Lower leg skin (tissue), 4 donors: ENCODE measurements at places on chromosomes 4 and X. TPM values are rescaled to one million over a fixed set of nuclear protein-coding genes. Genes with fewer than 3 reads are reported as not detected.
A peak's percentile ranks its signal among the peaks of the same experiment; 100 is the strongest.

The HPSE gene
- 9.8 TPM for total RNA-seq

GRCh38 chrX:149282909-149283308 lies 222.2 kb downstream of the IDS start:
- DNase-seq, result no peak

DNA sequence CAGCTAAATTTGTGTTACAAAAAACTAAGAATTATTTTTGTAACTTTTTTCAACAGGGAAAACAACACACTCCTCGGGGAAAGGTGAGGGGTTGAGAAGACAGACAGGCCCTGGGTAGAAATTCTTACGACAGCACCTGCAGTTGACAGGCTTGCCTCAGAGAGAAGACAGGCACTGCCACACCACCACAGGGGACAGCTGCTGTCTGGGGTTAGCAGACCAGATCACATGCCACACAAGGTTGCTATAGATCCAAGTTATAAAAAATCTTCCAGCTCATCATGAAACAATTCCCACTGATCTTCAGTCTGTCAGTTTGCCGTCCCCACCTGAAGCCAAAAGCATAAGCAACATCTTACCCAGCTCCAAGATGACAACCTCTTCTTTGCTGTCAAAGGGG lies 143.2 kb upstream of the ZCCHC13 start:
- DNase-seq, result no peak

DNA sequence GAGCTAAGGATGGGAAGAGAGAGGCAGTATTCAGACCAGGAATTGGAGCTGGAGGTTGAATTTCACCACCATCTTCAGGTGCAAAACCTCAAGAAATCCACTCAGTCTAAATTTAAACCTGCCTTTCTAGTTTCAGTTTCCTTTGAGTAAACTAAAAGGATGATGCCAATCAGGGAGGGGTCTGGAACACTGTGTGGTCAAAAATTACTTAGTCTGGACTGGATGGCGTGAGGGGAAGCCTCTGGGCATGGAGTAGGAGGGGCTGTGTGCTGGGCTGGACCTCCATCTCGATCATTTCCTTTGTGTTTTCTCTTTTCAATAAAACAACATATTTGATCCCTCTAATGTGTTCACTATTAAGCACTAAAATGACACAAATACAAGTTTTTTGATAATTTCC lies 120.1 kb downstream of the GC start:
- no peak for DNase-seq

- no peak for DNase-seq
Observed at GRCh38 chr4:2320152-2320551, 58.2 kb upstream of the MXD4 start.

- DNase-seq, result no peak
Observed at GRCh38 chr4:152494020-152494419, 41.9 kb downstream of the FBXW7 start.

GRCh38 chr4:21195682-21196081 lies 495.4 kb downstream of the PACRGL start:
- no peak for DNase-seq

The MAPK10 gene
- total RNA-seq, result 3.2 TPM

- no peak for DNase-seq
Observed at GRCh38 chrX:31185884-31186283, 114.0 kb upstream of the FTHL17 start.

DNA sequence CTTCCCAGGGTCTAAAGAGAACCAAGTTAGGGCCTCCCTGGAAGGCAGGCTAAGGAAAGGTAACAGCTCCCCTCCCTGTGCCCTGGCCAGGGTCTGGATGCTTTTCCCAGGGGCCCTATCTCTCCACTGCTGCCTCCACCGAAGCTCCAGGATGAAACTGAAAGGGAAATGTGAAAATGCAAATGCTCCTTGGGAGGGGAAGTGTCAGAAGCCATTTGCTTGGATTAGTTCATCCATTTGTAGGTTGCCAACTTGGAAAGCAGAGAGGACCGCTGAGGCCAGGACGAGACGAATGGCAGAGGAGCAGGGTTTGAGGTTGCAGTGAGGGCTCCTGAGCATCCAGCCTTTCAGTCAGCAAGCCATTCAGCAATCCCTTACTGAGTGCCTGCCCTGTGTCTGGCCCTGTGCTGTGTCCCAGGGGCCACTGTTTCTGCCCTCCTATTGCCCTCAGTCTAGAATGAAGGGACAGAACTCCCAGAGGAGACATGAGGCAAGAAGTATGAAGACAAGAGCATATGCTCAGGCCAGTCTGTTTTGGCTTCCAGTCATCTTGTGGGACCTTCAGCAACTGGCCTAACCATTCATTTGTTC lies 45.9 kb upstream of the PGRMC1 start:
- DNase-seq, result no peak

The UGT2B10 gene
- total RNA-seq, result not detected

The XAGE2 gene
- not detected for total RNA-seq

The UGT2B11 gene
- total RNA-seq, result not detected

- DNase-seq, result peak; percentile 86
Observed at GRCh38 chr4:168585168-168586091, 88.6 kb downstream of the PALLD start.

The STPG2 gene
- total RNA-seq, result 0.49 TPM

DNA sequence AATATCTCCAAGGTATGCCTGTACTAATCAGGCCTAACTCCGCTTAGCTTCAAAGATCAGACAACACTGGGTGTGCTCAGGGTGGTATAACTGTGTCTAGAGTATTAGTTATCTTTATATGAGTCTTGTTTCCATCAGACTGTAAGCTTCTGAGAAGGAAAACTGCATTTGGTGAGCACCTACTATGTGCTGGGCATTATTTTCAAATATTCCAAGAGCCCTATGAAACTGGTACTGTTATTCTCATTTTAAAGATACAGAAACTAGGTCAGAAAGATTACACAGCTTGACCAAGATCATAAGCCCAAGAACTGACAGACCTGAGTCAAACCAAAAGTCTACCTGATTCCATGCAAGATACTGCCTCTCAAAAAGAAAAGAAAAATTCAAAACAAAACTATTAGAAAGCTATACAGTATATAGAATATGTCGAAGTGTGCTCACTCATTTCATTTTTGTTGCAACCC lies 44.4 kb downstream of the LRBA start:
- no peak for DNase-seq

- no peak for DNase-seq
Observed at GRCh38 chrX:17788439-17788838, 51.1 kb downstream of the SCML1 start.

DNA sequence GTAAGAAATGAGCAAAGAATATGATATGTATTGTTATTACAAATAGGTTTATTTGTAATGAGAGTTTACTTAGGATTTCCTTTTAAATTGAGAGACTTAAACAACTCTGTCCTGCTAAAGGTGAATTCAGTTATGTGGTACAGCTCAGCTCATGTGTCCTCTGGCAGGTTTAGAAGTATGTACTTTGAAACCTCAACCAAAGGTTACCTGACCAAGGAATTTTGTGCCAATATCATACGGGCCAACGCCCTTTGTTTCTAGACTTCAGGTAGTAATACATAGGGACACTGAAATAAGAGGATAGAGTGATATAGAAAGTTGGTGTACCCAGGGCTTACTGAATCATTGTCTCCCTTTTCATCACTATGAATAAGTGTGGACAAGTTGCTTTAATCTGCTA lies 25.7 kb downstream of the SLAIN2 start:
- no peak for DNase-seq

DNA sequence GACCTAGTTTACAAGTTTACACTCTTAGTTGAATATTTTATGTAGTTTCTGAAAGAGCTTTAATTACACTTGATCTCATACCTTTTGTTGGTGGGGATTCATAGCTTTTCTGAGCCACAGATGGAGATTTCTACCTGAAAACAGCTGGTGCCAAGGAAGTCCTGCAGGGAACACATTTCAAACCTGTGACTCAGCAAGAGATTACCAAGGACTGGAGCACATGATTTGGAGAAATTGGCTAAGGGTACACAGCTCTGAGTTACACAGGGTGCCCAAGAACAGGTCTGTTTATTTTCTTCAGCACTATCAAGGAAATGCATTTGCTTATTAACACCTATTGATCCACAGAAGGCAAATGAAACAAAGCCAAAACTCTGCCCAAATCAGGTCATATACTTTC lies 691.5 kb downstream of the KCTD8 start:
- DNase-seq, result no peak

The PPARGC1A gene
- total RNA-seq, result 8.3 TPM

DNA sequence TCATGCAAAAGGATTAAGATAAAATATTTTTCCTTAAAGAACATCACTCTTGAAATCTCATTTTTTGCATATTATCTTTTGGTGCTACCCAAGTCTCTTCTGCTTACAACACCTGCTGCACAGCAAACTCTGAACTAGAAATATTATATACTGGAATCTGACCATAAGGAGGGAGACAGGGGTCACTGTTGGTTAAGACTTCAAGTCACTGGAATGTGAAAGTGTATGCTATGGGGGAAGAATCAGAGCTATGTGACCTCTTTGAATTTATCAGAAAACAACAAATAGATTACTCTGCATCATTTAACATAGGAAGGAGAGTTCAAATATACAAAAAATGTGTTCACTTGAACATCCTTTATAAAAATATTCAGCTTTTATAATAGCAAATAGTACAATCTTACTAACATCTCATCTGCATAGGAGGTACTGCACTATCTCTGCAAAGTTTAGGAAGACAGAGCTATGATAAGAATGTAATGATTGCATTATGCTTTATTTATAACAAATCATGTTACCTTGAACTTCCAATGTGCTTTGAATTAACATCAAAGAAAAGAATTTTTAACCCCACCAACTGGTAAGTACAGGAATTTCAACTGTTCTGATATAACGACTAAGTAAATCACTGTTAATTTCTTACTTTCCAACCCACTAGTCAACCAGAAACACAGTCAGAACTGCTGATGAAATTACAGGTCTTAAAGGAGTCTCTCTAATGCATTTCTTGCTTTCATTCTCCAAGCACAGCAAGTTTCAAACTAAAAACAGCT lies 69.8 kb downstream of the ZNF827 start:
- DNase-seq, result no peak

The TMEM175 gene
- 17.4 TPM for total RNA-seq

The SPOCK3 gene
- total RNA-seq, result not detected

DNA sequence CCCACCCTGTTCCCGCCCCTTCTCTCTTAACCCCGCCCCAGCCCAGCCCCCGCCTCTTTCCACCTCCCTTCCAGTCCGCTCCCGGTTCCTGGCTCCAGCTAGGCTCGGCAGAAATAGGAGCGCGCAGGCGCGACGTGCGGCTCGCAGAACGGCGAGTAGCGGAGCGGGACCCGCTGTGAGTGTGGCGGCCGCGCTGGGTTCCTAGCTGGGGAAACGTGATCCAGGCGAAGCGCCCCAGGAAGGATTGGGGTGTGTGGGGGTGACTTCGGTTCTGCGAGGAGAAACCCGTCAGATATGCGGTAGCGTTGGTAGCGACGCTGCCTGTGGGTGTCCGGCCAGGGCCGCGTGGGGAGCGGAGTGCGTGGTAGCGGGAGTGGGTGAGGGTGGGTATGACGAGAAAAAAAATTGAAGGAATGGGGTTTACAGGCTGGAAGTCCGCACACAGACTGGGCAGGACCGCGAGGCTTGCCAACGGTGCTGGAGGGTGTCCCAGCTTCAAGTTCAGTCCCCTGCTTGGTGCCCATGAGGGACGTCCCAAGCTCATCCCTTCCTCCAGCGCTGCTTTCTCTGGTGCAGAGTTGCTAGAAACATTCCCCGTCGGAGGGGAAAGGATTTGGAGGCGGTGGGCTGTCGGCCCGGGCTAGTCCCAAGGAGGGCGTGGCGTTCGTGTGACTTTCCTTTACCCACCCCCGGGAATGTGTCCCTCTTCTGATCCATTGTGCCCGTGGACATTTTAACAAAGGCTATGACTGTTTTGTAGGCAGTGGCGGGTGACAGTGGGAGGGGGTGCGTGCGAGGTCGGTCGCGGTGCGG lies at the start of gene PRRG1:
Gene PRRG1 (plus strand): TSS at position 144 of the 813 bp plus-strand sequence. CDS start 56,886 bp downstream, outside the sequence.
- DNase-seq, result peak; percentile 36

DNA sequence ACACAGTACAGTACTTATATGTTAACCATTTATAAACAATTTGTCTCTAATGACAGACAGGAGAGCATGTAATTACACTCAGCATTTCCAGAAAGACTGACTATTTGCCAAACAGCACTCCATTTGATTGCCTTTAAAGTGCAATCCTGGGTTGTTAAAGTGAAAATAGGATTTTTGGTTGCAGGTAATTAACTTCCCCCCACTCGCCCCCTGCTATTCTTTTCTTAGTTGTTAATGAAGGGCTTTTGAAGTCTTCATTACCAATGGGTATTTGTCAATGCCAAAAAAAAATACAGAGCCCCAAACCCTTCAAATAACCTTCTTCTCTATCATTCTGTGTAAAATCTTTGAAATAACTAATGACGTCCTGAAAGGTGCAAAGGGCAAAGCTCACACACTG lies 825.6 kb downstream of the STPG2 start:
- DNase-seq, result no peak

DNA sequence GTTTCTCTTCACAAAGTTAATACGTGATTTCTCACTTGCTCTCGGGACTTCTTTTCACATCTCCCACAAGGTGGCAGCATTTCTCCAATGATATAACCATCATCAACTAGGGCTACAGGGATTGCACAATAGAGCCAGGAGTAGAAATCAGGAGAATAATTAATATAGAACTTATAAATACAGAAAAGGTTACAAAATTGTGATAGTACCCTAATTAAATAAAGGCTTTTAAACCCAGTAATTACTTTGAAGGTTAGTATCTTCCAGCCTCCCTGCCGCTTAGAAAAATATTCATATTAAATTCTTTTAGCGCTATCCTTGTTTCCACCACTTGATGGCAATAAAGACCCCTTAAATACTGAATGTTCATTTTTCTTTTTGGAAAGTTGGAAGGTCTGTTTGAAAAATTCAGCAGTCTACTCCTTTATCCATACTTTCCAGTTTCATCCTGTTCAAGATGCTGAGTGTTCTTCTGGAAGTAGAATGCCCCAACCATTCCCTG lies 65.8 kb downstream of the RASGEF1B start:
- DNase-seq, result no peak

GRCh38 chrX:147850875-147851274 lies 60.8 kb upstream of the FMR1 start:
- no peak for DNase-seq

DNA sequence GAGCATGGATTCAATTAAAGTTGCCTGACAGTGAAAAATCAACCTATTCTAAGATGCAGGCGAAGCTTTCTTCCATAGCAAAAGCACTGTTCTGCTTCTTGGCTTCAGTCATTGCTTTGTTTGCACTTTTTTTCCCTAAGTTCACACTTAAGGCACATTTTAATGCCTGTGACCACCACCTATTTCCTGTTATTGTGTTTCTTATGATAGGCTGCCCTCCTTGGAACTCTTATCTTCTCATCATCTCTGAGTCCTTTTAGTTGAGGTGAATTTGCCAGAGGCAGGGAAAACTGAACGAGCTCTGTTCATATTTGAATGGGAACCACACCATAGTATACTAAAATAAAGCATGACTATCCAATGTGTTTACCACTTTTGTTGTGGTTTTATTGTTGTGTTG lies 119.8 kb downstream of the SPCS3 start:
- DNase-seq, result no peak
